ENCODE measurements at places on chromosomes 4 and X. TPM values are rescaled to one million over a fixed set of nuclear protein-coding genes. Genes with fewer than 3 reads are reported as not detected.

Gene BMP3
- not detected for polyA plus RNA-seq

Gene SUPT20HL2
- polyA plus RNA-seq, result not detected

Gene SPP1
- polyA plus RNA-seq, result 1.3 TPM

Gene TMEM35A
- polyA plus RNA-seq, result 0.19 TPM

Gene LRCH2
- not detected for polyA plus RNA-seq

Gene CDS1
- 18.2 TPM for polyA plus RNA-seq

Gene PASD1
- not detected for polyA plus RNA-seq

Gene UNC5C
- 3.0 TPM for polyA plus RNA-seq

DNA sequence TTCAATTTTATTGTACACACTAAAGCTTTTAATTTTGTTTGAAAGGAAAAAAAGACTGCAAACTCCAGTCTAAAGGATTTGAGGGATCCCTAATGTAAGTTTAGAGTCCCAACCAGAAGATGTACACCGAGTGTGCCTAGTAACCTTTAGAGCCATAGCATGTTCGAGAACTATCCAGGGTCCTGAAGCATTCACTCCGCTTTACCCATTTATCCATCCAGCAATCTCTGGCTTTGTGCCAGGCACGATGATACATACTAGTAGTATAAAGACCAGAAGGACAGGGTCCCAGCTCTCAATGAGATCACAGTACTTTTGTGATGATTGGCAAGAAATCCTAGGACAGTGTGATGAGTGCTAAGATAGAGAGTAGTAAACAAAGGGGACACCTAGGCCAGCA, 168.7 kb downstream of the STK32B start:
- DNase-seq, result peak; percentile 22

DNA sequence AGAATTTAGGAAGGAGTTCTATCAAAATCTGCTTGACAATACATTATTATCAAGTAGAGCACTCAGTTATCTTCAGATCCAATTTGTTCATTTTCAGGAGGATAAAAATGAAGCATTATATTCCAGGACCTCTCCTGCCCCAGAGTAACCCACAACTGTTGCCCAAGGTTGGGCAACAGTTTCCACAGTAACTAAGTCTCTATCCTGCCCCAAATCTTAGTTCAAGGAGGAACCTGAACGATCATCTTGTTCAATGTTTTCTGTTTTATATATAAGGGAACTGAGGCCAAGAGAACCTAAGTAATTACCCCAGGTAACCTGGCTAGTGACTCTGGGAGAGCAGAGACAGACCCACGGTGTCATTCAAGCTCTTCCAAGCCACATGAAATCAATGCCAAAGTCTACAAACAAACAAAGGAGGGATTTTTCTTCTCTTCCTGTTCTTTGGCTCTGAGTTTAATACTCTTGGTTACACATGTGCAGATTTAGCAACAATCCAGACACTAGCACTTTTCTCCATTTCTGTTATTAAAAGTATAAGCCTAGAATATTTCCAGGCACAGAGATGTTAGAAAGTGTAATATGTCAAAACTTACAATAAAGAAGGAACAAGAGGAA, 105.6 kb downstream of the C4orf51 start:
- DNase-seq, result no peak

- no peak for DNase-seq
Observed at GRCh38 chrX:17411205-17411604, 36.2 kb downstream of the NHS start.

DNA sequence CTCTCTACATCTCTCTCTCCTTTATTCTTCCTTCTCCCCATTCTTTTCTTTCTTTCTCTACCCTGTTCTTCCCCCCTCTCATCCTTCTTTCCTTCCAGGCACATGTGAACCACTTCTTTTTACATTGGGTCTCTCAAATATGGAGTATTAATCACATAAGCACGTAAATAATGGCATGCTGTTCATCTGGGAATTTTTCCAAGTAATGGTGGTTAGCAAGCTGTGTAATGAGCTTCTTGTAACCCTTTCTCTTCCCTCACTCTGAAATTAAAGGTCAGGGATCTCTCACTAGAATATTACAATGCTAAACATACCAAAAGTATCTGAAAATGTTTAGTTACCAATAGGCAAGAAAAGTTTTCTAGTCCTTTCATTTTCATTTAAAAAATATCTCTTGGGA, 239.9 kb upstream of the TEX13A start:
- peak; percentile 67 for DNase-seq

DNA sequence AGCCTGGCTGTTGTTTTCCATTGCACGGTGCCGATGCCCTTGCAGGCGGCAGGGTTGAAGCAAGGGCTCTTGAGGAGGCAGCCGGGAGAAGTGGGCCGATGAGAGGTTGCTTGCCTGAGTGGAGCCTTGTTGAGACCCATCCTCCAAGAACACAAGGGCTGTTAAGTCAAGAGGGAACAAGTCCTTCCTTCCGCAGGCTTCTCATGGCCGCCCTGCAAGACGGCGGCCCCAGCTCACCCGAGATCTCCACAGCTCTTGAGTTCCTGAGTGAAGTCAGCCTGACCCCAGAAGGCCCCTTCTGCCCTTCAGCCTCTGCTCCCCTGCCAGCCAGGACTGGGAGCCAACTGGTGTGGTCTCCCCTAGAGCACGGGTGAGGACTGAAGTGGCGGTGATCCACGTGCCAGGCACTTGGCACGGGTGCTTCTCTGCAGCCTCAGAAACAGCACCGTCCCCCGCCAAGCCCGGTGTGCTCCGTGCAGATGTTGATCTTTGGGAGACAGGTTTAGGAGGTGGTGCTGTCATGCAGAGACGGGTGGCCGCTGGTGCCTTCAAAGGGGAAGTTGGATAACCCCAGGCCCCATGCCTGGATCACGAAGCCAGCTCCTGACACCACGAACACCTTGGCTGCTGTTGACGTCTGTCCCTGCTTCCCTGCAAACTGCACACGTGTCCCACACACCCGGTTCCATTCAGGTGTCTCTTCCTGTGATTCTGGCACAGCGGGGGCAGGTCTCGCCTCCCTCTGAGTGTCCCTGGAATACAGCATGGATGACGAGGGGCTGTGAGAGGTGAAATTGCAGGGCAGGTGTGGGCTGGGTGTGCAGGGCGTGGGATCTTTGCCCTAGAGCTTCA, 164.4 kb upstream of the PSAPL1 start:
- DNase-seq, result no peak

DNA sequence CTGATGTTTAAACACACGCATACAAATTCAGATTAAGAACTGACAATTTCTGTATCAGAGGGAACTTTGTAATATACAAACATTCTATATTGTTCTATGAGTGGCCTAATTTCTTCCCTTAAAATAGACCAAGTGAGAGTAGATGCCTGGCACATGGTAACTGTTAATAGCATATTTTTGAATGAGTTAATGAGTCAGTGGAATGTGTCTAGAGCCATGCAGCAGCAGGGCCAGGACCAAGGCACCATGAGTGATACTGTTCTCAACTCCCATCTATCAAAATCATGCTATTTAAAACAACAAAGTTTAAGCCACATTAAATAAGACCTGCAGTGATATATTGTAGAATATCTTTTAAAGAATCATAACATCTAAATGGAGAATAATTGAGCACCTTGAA, 98.3 kb downstream of the ARHGAP24 start:
- no peak for DNase-seq

DNA sequence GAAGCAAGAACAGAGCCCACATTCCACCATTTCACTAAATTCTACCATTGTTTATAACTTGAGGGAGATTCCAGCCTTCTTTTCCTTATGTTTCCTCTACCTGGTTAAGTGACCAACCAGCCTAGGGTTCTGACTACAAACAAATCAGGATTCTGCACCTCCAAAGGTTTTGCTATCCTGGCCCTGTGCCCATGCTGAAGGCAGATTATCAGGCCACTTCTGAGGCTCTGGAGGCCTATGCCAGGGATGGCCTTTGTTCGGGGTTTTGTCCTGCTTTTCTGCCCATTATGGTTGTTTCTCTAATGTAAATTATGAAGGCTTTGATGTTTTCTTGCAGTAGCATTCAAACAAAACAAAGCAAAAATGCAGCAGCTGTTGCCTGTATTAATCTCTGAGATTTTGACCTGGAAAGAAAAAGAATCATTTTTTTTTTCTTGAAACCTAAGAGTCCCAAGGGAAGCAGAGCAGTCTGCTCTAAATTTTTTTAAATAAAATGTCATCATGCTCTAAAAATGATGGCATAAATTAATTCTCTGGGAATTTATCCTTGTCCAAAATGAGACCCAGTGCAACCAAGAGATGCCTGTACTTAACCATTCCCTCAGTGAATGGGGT, 55.6 kb downstream of the RNF150 start:
- DNase-seq, result no peak

DNA sequence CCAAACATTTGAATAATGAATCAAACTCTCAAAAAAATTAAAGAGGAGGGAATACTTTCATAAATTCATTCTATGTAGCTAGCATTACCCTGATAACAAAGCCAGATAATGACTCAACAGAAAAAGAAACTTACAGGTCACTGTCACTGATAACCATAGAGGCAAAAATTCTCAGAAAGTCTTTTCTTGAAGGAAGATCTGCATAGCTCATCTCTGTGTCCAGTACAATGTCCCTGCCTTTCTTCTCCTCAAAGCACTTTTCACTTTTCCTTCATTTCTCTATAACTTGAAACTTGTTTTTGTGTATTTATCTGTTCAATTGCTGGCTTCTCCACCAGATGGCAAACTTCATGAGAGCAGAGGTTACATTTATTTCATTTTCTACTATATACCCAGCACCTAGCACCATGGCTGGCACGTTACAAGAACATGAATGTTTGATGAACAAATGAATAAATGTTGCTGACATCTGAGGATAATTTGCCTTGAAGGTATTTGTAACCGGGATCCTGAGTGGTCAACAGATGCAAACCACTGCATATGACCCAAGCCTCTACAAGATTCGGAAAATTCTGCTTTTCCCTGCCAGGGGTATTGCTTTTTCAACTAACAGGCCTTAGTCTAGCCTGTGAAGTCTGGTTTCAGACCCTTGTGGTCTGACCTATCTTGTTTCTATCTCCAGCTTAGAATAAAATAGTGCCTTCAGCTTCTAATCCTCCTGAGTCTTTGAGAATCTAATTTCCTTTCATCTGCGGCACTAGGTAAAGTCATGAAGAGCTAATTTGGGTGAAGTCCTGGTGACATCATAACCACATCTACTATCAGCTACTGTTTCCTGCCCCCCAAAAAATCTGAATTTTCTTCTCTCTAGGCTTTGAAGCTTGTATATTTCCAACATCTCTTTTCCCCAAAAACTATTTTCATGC, 52.5 kb upstream of the ANTXR2 start:
- DNase-seq, result peak; percentile 31

GRCh38 chr4:113248320-113248719, 198.9 kb downstream of the ANK2 start:
- DNase-seq, result no peak

DNA sequence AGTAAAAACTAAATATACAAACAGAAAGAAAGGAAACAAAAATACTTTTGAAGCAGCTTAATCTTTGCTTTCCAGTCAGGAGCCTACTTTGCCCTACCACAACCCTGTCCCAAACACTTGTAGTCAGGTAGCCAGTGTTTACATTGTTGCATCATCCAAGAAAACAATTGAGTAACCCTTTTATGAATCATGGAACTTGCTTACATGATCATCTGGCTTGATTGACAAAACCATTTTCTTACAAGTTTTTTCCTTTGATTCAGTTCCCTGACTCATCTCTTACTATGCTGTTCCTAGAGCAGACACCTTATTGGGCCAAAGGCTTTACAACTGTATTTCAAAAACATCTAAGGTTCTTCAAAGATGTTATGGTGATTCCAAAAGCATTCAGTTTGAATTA, 740.1 kb downstream of the KLHL13 start:
- peak; percentile 20 for DNase-seq

- no peak for DNase-seq
Observed at GRCh38 chr4:169510617-169511016, 101.8 kb downstream of the NEK1 start.

GRCh38 chr4:181946902-181947301, 296.3 kb upstream of the TENM3 start:
- DNase-seq, result no peak

- DNase-seq, result peak; percentile 75
Observed at GRCh38 chr4:105808750-105809041, 86.6 kb upstream of the NPNT start.

GRCh38 chrX:11537141-11537540, 128.6 kb downstream of the ARHGAP6 start:
- no peak for DNase-seq

DNA sequence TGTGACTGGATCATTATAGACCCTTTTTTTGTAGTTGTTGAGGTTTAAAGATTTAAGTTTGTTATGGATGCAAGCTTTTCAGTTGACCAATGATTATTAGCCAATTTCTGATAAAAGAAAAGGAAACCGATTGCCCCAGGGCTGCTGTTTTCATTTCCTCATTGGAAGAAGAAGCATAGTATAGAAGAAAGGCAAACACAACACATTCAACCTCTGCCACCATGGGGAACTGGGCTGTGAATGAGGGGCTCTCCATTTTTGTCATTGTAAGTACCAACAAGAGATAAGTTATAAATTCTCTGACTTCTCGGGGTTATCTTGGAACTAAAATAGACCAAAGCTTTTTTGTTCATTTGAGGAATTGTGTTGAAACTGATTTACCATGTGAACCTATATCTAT, at the start of gene CYBB:
CYBB (plus strand) TSS at position 203 of the 400 bp plus-strand sequence; CDS start at position 222, 19 bp downstream.
- no peak for DNase-seq

DNA sequence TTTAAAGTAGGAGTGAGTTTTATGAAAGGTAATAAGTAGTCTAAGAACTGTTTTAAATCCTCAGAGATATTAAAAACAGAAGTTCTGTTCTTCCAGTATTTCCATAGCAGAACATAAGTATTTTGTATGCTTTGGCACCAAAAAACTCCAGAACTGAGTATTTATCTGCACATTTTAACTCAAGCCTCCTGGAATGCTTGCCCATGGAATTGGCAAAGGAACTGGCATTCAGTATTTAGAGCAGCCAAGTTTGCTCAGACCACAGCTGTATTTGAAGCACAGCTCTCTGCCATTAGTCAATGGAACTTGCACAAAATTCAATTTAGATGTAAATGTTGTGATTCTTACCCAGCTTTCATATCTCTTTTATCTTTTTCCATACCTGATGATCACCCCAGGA, 42.2 kb downstream of the NDNF start:
- no peak for DNase-seq
